Right hindlimb (tissue), 1 donor: ENCODE measurements at places on chromosomes 4 and X.

- peak; percentile 27 for DNase-seq
Measured at GRCh38 chrX:41276661-41277506, 57.1 kb upstream of the DDX3X start.

DNA sequence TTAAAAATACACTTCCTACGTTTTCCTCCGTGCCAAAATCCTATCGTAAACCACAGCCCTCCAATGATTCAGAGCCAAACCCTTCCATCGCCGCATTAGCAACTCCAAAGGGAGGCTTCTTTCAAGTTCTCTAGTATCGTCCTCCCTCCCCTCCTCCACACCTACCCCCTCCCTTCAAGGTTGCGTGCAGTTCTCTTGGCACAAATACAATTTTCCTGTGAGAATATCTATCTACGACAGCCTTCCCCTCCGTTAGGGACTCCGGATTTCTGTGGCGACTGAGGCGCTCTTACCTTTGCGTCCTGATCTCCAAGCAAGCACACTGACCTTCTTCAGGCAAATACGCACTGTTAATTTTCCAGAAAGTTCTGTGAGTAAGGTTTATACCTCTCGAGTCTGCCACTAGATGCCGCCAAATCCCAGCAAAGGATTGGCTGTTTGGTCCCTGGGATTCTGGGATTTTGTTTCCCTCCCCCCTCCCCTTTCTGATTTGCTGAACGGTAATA is 1.2 kb upstream of the MORF4L2 start:
- peak; percentile 84 for DNase-seq

DNA sequence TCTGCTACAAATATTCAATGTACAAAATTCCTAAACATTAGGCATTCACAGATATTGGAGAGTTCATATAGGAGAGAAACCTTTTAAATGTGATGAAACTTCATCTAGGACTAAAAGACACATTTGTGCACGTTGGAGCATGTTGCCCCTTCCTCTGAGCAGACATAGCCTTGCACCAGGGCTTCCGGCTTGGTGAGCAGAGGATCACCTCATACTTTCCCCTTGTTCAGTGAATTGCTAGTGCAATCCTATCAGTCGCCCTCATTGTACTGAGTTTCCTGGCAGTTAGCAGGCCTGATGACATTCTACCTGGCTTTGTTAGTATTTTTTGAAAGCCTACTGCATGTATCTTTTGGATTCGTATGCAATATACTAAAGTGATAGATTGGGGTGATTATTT is 466.2 kb downstream of the SPRY1 start:
- DNase-seq = no peak

DNA sequence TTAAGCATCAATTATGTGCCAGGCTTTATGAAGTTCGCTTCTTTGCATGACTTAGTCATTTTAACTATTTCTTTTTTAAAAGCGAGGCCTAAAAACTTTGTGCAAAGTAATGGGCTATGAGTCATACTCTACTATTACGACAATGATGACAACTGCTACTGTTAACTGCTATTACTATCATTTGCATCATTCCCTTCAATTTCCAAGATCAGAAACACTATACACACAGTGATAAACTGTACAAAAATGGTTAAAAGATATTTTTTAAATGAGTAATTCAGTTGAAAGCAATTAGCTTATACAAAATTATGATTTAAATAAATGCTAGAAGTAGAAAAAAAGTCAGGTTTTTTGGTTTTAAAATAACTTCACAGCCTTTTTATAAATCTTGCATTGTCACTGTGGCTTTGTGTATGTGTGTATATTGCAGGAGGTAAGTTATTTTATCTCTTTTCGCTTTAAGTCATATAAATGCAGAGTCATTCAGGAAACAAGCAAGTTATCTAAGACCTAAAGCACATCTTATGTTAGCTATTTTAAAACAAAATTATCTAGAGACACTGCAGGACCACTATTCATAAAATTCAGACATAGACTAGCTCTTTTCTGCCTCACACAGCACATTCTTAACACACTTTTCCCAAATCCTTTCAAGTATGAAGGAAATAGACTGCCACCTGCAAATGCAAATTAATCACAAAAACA is 18.5 kb upstream of the CXCL3 start:
- no peak for DNase-seq

- no peak for DNase-seq
Measured at GRCh38 chrX:70969635-70970481, 39.0 kb upstream of the SLC7A3 start.

DNA sequence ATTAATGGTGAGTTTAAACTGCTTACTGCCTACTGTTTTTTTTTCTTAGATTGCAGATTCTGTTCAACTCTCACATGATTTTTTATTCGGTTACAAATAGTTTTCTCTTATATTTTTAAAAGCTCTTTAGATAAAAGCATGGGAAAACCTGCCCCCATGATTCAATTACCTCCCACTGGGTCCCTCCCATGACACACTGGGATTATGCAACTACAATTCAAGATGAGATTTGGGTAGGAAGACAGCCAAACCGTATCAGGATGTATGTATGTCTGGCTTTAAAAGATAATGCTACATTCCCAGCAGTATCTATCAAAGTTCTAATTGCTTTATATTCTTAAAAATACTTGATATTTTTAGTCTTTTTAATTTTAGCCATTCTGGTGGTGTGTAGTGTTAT is 131.5 kb downstream of the JADE1 start:
- DNase-seq = no peak

DNA sequence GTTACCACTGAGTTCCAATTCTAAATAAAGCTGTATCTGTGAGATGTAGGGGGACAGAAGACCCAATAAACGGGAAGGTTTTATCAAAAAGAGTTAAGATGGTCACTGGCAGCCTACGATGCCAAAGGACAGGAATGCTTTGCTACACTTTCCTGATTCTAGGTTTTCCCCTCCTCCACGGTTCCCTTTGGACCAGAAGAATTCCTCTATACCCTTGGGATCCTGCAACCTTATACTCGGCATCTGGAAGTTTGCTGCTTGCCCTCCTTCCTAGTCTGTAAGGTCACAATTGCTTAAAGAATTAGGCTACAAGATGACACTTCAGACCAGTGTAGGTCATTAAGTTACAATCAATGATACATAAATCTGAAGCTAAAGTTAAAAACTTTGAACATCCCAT is 64.3 kb downstream of the SCML2 start:
- no peak for DNase-seq

DNA sequence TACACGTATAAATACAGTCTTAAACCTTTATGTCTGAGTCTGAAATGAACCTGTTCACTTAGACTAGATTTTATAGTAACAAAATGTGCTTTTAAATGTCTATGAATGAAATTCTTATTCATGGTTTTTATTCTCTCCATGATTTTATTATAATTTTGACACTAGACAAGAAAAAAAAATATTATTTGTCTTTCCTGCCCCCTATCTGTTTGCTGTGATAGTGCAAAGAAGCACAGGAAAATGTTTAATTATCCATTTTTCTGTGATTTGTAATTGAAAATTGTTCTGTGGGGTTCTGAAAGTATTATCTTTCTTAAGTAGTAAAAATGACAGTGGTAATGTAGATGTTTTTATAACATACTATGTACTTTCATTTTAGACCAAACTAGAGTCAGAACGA is 52.0 kb downstream of the INTS6L start:
- no peak for DNase-seq

GRCh38 chrX:132810964-132811712 is 147.3 kb downstream of the HS6ST2 start:
- no peak for DNase-seq

DNA sequence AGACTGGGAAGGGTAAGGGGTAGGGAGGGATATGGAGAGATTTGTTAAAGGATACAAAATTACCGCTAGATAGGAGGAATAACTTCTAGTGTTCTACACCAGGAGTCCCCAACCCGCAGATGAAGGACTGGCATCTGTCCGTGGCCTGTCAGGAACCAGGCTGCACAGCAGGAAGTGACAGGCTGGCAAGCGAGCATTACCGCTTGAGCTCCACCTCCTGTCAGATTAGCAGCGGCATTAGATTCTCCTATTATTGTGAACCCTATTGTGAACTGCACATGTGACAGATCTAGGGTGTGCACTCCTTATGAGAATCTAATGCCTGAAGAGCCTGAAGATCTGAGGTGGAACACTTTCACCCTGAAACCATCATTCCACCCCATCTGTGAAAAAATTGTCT is 27.9 kb upstream of the BBS7 start:
- no peak for DNase-seq

GRCh38 chrX:47215291-47215900 is 3.1 kb upstream of the CDK16 start:
- no peak for DNase-seq

- DNase-seq = no peak
Measured at GRCh38 chr4:2044119-2044485, 15.0 kb upstream of the NAT8L start.

GRCh38 chrX:123648028-123648810 is 84.6 kb downstream of the THOC2 start:
- DNase-seq = peak; percentile 26
